ENCODE measurements at places on chromosomes 2 and 18. TPM values are rescaled to one million over a fixed set of nuclear protein-coding genes. Genes with fewer than 3 reads are reported as not detected.

DNA sequence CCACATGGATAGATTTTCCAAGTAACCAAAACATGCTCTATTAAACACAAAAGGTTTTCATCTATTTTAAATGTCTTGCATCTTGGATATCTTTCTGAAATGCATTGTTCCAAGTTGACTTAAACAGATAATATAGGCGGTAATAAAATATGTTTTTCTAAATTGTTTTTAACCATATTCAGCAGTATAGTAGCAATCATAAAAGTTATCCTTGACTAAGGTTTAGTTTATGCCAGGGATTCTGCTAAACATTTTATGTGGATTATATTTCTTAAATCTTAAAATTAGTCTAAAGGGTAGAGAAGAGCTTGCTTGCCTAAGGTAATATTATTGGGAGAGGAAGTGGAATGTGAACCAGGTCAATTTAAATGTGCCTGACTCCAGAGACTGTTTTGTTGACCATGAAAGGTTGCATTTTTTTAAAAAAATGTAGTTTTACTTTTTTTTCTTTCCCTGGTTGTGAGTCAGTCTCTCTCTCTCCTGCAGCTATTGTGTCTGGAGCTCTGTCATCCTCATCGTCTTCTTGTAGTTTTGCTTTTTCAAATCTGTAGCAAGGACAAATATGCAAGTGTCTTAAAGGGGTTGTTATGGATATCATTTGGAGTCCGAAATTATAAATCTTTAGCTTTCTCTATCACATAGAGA is 309.1 kb upstream of the COL3A1 start:
- DNase-seq = no peak

The COL5A2 gene
- total RNA-seq = 0.32 TPM

The FBLN7 gene
- total RNA-seq = 40.6 TPM

GRCh38 chr2:217755027-217755745 is 247.6 kb downstream of the TNS1 start:
- DNase-seq = no peak

DNA sequence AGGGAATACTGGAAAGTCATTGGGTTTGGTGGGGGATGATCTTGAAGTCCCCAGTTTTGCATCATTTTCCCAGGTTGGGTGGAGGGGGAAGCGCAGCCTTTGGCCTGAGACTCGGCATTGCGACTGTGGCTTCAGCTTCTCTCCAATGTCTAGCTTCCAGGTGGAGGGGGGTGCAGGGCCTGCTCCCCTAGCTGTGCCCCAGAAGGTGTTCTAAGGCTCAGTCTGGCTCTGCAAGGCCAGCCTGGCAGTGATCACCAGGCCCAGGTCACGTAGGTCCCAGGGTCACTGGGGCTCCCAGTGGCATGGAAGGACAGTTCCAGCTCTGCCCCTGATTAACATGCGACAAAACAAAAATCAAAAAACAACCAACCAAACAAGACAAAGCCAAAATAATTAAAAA is 56.9 kb upstream of the HAAO start:
- DNase-seq = no peak

The STPG4 gene
- total RNA-seq = 0.23 TPM

DNA sequence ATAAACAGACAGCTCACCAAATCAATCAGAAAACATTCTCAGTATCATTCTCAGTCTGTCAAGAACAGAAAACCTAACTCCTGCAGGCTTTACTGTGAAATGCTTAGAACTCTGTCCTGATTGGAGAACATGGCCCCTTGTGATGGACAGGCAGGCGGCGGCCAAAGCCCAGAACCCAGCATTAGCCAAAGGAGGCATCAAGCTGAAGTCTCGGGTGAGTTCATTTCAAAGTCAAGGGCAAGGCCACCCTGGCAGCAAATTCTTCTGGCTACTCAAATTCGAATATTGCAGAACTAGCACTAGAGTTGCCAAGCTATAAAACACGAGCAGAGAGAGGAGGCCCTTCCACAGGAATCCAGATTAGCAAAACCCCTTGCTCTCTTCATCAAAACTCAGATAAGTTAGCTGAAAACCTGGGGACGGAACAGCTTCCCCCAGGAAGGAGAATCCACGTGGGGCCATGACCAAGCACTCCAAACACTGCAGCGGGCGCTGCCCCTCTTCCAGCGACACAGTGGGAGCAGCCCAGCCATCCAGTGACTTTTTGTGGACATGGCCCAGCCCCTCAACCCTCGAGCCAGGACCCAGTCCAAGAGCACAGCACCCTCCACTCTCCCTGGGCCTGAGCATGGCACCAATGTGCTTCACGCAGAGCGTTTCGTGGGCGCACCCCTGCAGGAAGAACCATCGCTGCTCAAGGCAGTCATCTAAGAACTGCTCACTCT is 98.6 kb downstream of the HDAC4 start:
- DNase-seq = no peak

The IL1R2 gene
- total RNA-seq = 25.4 TPM

All from activated CD4-positive, alpha-beta T cell treated with anti-CD3 and anti-CD28 coated beads for 36 hours (primary cell).